ENCODE measurements at places on chromosomes 7 and 10.

DNA sequence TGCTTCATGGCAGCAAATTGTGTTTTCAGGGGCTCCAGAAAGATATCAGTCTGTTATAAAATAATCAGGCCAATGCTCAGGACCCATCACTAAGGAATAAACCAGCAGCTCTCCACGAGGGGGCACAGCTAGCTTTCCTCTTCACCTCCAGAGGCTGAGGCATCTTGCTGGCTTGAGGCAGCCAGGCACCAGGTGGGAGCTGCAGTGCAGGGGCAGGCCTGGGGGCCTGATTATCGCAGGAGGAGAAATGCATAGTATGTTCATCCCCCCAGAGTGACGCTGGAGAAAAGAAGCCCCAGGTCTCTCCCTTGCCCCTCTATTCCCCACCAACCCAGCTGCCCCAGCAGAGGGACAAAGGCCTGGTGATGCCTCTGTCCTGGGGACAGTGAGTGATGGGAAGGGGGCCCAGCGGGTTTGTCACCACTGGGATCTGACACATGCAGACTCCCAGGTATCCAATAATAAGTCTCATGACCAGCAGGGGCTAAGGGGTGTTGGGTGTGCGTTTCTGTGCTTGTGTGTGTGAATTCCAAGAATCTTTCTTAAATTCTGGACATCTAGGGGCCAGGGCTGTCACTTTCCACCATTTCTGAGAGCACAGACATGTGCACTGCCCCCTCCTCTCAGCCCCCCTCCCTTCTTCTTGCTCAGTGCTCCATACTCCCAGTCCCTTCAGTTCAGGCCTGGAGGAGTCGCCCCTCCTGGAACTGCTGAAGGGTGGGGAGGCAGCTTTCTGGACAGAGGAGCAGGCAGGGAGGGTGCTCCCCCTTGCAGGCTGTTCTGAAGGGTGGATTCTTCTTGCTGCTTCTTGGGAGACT, 128.1 kb upstream of the FAM20C start:
- no peak for DNase-seq

DNA sequence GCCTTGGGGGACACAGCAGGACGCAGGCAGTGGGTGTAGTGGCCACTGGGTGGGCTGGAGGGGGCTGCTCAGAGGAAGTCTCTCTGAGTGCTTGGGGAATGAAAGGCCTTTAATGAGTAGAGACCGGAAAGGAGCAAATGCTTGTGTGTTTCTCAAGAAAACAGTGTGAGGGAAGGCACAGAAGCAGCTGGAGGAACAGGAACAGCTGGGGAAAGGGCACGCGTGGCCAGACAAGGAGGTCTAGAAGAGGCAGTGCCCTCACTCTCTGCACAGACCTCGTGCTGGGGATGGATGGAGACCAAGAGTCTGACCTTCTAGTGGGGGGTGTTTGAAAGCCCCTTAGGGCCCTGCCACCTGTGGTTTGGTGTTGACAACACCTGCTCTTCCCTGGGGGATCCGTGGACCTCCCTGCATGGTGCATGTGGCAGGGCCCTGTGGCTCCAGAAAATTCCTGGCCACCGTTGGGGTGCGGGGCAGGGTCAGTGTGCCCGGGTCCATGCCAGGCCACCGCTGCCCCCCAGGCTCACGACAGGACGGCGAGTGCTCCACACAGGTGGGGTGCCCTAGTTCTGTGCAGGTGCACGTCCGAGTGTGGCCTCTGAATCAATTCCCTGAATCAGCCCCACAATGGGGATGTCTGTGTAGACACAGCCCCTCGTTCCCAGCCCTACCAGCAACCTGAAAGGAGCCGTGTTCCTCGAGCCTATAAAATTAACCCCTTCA, 25.9 kb upstream of the FAM20C start:
- DNase-seq = no peak

DNA sequence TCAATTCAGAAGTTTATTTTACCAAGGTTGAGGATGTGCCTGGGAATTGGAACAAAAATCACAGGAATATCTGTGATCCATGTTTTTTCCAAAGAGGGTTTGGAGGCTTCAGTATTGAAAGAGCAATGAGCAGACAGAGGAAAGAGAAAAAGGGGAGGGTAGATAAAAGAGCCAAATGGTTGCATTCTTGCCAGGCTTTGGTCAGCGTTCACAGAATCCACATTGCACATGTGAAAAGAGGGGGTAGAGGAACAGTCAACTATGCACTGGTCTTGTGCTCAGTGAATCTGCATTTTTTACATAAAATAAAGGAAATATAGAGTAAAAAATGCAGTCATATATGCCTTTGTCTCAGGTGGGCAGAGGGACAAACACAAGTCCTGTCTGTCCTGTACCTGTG, 20.6 kb upstream of the ERCC6 start:
- no peak for DNase-seq

GRCh38 chr7:1123715-1124114, 35.8 kb downstream of the GPER1 start:
- no peak for DNase-seq

DNA sequence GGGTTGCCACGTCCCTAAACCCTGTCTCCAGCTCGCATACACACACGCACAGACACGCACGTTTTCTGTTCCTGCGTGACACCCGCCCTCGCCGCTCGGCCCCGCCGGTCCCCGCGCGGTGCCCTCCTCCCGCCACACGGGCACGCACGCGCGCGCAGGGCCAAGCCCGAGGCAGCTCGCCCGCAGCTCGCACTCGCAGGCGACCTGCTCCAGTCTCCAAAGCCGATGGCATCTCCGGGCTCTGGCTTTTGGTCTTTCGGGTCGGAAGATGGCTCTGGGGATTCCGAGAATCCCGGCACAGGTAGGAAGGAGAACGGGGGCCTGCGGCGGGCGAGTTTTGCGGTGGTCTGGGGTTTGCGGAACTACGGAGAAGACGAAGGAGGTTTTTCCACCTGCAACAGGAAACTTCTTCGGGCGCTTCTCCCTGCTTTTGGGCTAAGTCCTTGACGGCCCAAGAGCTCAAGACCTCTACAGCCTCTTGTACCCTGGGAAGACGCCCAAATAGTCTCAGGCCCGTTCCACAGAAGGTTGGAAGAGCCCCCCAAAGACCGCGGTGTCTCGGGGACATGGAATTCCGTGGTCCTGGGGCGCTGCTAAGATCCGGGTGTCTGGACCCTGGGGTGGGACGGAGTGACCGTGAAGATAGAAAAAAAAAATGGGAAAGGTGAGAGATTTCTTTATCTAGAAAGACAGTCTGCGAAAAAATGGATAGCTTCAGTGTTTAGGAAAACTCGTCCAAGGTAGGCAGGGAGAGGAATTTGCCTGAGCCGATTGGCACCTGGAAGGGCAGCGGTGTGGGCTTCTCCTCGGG, at the start of gene GAD2:
Gene GAD2 (plus strand): TSS at position 190 of the 811 bp plus-strand sequence. CDS start 36 bp downstream, at position 226.
- no peak for DNase-seq

- no peak for DNase-seq
Measured at GRCh38 chr10:71694039-71694501, 25.5 kb downstream of the C10orf105 start.

DNA sequence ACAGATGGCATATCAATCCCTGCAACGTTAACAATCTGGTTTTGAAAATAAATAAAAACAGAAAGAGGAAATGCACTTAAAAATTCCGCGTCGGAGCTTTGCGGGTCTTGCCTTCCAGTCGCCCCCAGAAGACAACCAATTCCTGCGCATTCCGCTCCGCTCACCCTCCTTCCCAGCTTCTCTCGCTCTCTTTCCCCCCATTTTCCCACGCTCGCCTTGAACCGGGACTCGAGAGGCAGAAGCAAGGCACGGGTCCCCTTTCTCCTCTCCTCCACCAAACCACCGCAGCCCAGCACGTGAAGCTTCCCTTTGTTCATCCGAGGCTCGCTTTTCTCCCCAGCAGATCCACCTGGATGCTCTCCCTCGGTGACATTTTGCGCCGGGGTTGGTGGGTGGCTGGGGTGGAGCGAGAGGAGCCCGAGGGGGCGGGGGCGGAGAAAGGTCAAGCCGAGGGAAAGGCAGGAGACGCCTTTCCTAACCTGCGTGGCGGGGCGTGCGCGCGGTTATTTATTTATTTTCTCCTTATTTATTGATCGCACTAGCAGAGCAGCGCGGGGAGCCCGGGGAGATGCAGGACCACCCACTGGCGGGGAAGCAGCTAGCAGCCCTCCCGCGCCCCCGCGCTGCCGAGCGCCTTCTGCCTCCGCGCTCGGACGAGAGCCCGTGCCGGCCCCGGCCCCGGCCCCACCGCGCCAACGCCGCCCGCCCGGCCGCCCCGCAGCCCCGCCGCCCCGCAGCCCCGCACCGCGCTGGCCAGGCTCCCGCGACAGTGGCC, at the start of gene KCND2:
Gene KCND2 (plus strand): TSS at position 475 of the 775 bp plus-strand sequence.
- no peak for DNase-seq

DNA sequence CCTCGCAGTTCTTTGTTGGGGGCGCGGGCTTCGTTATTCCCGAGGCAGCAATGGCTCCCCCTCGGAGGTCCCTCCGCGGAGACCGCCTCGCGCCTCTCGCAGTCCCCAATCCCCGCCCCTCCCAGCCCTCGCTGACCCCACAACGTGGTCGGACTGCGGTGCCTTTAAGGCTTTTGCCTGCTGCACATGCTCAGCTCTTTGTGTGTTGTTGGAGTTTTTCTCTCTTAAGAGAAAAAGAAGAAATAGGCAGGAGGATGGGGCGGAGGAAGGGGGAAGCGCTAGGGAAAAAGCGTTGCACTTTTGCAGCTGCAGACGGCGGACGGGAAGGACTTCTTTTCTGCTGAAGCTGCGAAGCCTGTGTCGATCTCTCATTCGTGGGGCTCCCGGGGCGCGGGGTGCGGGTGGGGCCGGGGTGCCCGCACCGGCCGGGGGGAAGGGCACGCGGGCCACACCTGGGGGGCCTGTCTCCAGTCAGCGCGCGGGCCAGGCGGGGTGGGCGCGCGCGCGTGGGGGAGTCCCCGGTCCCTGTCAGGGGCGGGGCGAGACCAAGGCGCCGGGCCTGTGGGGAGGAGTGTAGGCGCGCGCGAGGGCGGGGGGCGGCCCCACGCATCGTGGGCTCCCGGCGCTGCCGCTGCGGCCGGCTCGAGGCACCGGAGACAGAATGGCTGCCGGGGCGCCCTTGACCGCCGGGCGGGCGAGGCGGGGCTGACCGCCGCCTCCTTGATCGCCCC, 445 bp upstream of the ATRNL1 start:
- no peak for DNase-seq

DNA sequence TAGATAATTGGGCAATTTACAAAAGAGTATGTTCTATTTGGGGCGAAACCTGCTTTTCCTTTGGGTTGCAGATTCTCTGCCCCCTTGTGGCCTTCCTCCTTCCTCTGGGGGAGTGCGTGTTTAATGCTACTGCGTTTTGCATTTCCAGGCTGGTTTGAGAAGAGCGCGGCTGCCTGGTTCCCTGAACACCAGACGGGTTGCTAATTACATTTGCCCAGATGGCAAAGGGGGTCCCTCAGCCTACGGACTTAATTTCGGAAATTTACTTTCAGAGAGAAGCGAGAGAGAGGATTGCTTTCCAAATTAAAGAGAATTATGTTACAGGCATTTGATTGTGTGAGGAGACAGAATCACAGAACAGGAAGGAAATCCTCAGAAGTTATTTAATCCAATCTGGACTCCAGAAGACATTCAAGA, 91.9 kb upstream of the JAZF1 start:
- DNase-seq = no peak

GRCh38 chr10:132306864-132307751, 642 bp downstream of the STK32C start:
- DNase-seq = no peak

GRCh38 chr7:107119376-107120105, 49.3 kb upstream of the HBP1 start:
- no peak for DNase-seq

- DNase-seq = no peak
Measured at GRCh38 chr10:100355086-100355485, 8.1 kb downstream of the SCD start.

GRCh38 chr7:139886206-139886605, 57.1 kb downstream of the TBXAS1 start:
- peak; percentile 90 for DNase-seq

- DNase-seq = no peak
Measured at GRCh38 chr7:129780257-129780973, 168.9 kb downstream of the NRF1 start.

DNA sequence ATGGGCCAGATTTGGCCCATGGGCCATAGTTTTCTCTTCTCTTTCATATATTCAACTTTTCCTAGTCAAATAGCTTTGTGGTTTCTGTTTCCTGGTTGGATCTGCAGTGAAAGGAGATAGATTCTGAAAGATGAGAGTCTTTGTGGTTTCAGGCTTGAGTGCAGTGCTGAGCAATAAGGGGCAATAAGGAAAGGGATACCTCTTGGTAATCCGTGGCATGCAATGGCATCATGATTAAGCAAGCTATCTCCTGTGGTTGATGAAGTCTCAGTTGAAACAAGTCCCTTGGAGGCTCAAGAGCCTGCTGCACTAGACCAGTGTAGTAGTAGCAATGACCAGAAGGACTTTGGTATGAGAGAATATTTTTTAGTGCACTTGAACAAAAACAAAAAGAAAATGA, 187.7 kb upstream of the CNTNAP2 start:
- no peak for DNase-seq

GRCh38 chr10:6423004-6423403, 157.1 kb downstream of the PRKCQ start:
- no peak for DNase-seq

GRCh38 chr7:142632271-142633134, 116.8 kb upstream of the PRSS1 start:
- no peak for DNase-seq

DNA sequence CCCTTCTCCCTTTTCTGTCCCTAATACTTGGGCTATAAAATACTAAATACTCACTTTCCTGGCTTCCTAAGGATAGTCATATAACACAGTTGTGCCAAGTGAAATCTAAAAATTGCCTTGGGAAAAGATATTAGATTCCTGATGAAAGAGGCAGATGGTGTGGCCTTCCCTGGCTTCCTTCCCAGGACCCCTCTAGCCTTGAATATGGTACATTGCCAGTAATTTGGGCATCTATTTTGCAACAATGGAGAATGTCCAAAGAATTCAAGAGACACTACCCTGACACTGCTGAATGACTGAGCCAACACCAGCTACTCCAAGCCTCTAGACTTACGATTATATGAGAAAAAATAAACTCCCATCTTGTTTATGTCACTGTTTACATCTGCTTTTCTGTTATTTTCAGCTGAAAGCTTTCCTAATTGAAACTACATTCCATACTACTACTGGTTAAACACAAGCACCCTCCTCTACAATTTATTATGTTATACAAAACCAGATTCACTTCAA, 17.9 kb downstream of the COPG2 start:
- no peak for DNase-seq

GRCh38 chr10:132500781-132501415, 36.7 kb upstream of the INPP5A start:
- DNase-seq = no peak
